Stimulated activated CD4-positive, alpha-beta T cell treated with anti-CD3 and anti-CD28 coated beads, Interleukin-1b, Interleukin-23, amount 100 ng/mL, for 24 hours (primary cell): ENCODE measurements at places on chromosomes 3 and 15.

DNA sequence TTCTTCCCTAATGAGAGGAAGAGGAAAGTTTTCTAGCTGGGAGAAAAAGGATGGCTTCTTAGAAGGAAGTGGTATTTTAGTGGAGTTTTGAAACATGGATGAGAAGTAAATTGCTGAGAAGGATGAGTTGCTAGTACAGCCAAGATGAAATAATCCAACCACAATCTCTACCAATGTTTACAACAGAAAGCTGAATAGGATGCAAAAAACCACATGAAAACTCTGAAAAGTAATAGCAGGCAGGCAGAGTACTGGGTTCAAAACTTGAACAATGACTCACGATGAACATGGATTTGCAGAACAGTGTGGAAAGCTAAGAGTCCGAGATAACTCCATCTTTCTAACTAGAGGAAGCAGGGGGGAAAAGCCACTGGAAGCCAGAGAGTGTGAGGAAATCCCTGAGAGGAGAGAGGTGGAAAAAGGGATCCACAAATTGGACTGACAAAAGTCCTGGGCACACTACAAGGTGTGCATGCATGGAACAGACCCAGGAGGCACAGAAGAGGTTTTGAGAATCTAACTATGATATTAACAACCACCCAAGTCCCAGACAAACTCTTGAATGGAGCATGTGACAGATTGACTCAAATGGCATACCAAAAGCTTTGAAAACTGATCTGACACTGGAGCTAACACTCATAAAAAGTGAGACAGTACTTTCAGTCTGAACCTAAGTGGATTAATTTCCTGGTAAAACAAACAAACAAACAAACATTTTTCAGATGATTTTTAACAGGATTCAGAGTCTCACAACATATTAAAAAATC, 76.7 kb downstream of the ST6GAL1 start:
- DNase-seq, result no peak

DNA sequence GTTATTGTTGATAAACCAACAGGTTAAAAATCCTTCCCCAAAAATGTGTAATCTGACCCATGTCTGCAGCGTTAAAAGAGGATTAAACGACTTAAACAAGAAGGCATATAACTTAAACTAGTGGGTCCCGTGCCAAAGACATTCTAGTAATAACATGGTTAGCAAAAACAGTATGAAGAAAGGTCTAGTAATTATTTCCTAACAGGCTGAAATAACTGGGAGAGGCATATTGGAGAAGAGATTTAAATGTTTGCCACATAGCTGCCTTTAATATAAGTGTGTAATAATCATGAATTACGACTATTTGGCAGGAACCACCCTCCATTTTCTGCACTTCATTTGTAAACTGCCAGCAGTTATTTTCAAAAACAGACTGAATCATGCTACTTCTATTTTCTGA, 67.7 kb upstream of the CSPG5 start:
- no peak for DNase-seq

DNA sequence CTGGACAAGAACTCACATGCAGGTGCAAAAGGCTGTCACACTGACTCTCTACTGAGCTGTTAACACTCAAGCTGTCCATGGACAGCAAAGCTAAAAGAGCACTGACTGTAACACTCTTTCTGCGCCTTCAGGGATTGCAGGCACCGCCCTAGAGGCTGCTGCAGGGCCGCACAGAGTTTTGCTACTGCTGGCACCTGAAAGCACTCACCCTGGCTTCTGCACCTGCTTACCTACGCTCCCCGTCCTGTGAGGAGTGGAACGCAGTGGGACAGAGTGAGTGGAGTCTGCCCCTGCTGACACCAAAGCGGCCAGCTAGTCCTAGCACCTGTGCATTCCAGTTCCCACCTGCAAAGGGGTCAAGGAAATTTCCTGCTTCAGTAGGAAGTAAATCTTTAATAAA, 941.3 kb downstream of the DIPK2A start:
- no peak for DNase-seq

GRCh38 chr3:158085931-158086330, 20.3 kb downstream of the SHOX2 start:
- DNase-seq, result no peak

DNA sequence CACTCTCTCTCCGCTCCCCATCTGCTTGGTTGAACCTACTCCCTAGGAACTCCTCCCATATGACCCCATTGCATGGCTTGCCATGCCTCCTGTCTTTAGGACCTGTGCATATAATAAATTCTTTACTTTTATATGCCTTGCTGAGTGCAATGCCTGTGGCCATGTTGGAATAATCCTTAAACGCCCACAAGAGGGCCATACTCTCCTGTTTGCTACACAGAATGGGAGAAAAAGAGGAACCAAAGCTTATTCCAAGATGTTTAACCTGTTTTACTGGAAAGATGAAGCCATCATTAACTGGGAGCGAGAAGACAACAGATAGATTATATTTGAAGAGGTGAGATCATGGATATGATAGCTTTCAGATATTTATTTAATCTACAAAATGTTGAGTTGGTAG, 1097.8 kb downstream of the NAALADL2 start:
- no peak for DNase-seq

- DNase-seq, result no peak
These were observed 49.1 kb downstream of the AKAP13 start for GRCh38 chr15:85429522-85429921.

DNA sequence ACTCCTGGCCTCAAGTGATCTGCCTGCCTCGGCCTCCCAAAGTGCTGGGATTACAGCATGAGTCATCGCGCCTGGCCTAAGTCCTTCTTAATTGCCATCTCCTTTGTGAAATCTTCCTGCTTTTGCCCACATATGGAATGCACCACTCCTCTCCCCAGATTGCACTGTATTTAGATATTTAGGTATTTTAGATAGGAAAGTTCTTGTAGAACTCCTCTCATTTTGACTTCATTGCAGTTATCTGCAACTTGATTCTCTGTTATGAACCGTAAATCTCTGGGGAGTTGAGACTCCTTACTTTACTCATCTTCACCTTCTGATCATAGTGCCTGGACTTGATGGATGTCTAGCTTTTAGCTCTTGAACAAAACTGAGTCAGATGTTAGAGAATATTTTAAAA, 150.7 kb downstream of the AKAP13 start:
- no peak for DNase-seq

DNA sequence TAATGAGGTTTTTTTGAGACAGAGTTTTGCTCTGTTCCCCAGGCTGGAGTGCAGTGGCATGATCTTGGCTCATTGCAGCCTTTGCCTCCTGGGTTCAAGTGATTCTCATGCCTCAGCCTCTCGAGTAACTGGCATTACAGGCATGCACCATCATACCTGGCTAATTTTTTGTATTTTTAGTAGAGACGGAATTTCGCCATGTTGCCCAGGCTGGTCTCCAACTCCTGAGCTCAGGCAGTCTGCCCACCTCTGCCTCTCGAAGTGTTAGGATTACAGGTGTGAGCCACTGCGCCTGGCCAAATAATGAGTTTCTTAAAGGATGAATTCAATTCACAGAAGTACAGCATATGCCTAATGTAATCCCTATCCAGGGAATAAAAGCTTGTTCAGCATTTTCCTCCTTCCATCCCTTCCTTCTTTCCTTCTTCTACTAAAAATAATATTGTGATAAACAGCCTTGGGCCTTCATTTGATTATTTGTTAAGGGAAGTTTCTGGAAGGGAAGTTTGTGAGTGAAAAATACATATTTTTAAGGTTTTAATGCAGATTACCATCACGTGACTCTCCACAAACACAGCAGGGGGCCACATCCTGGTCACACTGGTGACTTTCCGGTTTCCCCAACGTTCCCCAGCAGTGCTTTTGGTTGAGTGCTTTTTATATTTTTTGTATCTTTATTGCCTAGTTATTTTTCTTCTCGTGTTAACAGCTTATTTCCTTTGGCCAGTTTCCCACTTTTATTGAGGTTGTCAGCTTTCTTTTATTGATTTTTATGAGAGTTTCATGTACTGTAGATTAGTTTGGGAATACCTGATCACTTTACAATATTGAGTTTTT, 116.8 kb downstream of the USP13 start:
- DNase-seq, result no peak

GRCh38 chr3:190076136-190076535, 44.6 kb downstream of the P3H2 start:
- DNase-seq, result no peak

GRCh38 chr3:142152384-142152783, 3.0 kb upstream of the TFDP2 start:
- DNase-seq, result no peak

GRCh38 chr3:195760345-195761122, 39.8 kb downstream of the MUC20 start:
- DNase-seq, result no peak

DNA sequence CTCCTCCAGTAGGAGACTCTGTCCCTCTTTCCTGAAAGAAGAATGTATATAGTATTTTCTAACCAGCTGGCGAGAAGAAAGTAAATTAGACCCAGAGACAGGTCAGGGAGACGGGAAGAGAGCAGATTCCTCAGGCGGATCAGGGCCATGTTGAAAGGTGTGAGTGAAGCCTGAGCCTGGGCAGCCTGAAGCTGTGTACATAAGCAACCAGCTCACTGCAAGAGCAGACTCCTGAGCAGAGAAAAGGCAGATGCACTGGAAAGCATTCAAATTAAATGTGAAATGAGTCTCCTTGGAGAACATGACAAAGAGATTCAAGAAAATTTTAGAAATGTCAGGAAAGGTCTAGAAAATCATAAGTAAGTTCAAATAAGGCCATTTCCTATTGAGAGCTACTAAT, 165.8 kb downstream of the GOLIM4 start:
- no peak for DNase-seq

GRCh38 chr3:52379610-52380009, 63.5 kb downstream of the DNAH1 start:
- no peak for DNase-seq

- DNase-seq, result no peak
These were observed 610.6 kb upstream of the CFAP20DC start for GRCh38 chr3:59660376-59660775.

GRCh38 chr15:77391372-77391951, 28.4 kb downstream of the PEAK1 start:
- no peak for DNase-seq

- no peak for DNase-seq
These were observed 96.3 kb downstream of the TPRG1 start for GRCh38 chr3:189267981-189268613.

GRCh38 chr3:185089751-185090150, 63.1 kb downstream of the C3orf70 start:
- DNase-seq, result no peak

GRCh38 chr3:52088445-52089367, 32.3 kb upstream of the DUSP7 start:
- no peak for DNase-seq

- DNase-seq, result no peak
These were observed 1.1 kb downstream of the ANKRD63 start for GRCh38 chr15:40281801-40282146.

- no peak for DNase-seq
These were observed 40.5 kb upstream of the LDHAL6B start for GRCh38 chr15:59166166-59166565.

DNA sequence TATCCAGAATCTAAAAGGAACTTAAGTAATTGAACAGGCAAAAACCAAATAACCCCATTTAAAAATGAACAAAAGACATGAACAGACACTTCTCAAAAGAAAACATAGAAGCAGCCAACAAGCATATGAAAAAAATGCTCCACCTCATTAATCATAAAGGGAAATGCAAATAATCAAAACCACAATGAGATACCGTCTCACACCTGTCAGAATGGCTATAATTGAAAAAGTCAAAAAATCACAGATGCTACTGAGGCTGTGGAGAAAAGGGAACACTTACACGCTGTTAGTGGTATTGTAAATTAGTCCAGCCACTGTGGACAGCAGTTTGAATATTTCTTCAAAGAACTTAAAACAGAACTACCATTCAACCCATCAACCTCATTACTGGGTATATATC, 220.7 kb downstream of the MEX3B start:
- no peak for DNase-seq

DNA sequence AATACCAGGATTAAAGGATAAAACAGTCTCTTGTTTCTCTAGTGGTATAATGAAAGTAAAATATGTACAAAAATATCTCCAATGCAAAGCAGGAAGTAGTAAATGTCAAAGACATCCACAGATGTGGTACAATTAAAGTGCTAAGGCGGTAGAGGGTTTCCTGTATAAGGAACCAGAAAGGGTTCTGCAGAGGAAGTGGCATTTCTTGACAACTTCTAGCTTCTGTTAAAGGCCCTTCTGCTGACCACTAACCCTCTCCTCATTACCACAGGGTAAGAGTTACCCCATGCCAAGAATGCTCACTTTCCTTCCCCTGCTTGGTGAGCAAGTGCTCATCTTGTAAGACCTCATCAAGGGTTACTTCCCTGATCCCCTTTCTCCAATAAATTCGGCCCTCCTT, 883.6 kb upstream of the NR2F2 start:
- no peak for DNase-seq

DNA sequence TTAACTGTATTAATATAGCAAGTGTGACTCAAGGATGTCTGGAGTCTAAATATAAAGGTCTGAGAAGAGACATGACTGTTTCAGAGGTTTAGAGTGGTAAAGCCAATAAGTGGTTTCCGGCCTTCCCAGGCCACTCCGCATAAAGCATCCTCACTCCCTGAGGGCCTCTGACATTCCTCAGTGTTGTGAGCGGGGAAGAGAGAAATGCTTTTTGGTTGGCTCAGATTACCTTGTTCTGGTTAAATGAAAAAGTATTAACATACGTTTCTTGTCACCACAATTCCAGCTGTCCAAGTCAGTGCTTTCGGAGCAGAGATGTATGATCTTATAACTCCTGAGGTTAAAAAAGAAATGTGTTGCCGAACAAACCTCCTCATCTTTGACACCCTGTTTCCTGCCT, 103.8 kb downstream of the RBMS3 start:
- DNase-seq, result no peak

DNA sequence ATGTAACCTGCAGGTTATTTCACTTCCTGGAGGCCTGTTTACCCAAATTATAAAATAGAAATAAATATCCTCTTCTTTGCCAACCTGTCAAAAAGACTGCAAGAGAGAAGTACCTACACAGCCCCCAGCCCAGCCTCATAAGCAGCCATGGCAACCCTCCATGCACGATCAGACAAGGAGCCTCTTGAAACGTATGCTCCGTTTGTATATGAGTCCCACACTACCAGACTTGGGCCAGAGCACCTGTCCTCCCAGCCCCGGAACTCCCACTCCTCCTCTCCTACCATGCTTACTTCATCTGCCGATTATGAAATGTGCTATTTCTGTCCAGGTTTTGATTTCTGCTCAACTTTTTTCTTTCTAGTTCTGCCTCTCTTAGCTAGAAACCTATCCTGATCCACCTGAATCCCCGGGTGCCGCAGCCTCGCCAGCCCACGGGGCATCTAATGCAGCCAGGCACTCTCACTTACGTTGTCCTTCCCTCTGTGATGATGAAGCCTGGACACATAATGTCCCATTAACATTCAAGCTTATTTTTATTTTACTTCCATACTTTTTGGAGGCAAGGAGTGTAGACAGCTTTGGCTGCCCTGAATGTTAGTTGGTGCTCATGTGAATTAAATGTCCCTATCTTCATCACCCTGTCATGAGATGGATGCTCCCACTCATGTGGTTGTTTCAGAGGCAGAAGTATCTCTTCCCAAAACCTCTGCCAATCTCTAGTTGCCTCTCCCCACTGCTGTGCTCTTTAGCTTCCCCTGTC, 73.8 kb downstream of the MB21D2 start:
- no peak for DNase-seq
